ENCODE measurements at places on chromosomes 1 and 21.

GRCh38 chr1:239493811-239494414 lies 107.5 kb downstream of the CHRM3 start:
- no peak for DNase-seq

- DNase-seq: no peak
These were observed 144.3 kb upstream of the PRMT6 start for GRCh38 chr1:106912131-106912530.

GRCh38 chr1:14599183-14599791 lies 802 bp downstream of the KAZN start:
- peak; percentile 63 for DNase-seq

DNA sequence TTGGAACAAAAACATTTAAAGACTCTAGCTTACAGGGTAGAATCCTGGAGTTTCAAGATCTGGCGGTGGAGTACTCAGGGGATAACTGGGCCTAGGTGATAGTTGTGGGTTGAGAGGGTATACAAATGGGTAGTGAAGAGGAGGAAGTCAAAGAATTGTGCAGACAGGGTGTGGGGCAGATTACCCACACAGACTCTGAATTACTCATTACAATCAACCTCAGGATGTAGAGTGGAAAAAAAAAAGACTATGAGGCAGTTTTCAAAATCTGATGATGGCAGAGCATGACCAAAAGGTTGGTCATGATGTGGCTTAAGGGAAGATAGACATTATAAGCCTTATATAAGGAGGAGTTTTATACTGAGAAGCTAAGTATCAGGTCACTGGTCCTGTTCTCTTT lies 44.1 kb upstream of the GLIS1 start:
- DNase-seq: no peak

GRCh38 chr1:53616927-53617326 lies 122.0 kb downstream of the GLIS1 start:
- DNase-seq: no peak

- no peak for DNase-seq
These were observed 87.6 kb downstream of the CATSPERE start for GRCh38 chr1:244548558-244549115.

- DNase-seq: no peak
These were observed 82.9 kb downstream of the BEND5 start for GRCh38 chr1:48693674-48694320.

DNA sequence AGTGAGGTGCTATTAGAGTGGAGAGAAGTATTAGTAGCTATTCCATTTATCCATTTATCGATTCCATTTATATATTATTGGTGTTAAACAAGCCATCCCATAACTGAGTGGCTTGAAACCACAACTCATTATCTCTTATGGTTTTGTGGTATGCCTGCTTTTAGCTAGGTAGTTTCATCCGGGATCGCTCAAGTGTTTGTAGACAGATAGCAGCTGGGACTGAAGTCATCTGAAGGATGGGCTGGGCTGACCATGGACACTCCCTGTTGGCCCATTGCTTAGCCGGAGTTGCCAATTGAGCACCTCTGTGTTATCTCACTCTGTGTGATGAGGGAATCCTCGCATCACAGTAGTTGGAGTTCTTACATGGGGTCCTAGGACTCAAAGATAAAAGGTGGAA lies 622.5 kb downstream of the PLA2G4A start:
- DNase-seq: no peak

DNA sequence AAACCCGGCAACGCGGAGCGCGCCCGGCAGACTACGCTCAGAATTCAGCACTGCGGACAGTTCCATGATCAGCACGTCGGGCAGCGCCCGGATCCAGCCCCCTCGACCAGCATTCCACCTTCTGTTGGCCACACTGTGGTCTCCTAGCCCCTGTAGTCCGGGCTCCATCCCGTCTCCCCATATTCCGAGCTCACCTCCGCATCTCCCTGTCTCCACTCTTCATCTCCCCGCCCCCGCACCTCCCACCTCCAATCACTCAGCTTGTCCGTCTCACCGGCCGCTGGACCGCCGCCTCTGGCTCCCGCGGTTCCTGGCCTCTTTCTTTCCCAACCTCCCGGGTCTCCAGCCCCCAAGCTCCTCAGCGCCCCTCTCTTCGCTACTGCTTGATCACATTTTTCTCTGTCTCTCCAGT lies 500 bp downstream of the EPHA10 start:
- peak; percentile 94 for DNase-seq

DNA sequence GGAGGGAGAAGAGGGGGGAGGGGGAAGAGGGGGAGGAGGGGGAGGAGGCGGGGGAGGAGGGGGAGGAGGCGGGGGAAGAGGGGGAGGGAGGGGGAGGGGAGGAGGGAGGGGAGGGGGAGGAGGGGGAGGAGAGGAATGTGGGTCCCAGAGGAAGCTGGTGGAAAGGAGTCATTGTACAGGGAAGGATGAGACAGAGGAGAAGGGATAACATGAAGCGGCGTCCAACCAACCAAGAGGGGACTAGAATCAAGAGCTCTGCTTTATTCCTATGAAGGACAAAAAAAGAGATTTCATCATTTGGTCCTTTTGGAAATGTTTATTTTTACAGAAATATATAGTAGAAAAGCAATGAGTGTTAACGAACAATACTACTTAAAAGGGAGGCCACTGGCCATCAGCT lies 24.5 kb downstream of the COA6 start:
- no peak for DNase-seq

GRCh38 chr1:55490547-55490946 lies 275.4 kb upstream of the USP24 start:
- no peak for DNase-seq

DNA sequence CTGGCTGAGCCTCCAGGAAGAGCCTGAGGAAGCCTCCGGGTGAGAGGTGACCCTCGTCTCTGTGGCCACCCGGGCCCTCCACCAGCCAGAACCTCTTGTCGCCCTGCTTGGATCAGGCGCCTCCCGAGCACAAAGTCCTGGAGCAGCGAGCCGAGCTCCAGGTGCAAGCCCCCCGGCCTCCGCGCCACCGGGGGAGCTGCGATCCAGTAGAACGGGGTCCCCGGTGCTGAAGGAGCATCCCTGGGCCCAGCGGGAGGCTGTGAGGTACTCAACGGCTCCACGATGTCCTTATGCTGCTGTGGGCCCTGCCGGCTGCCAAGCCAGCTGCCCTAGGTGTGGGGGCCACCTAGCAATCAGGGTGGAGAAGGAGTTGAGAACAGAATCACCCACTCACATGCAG lies 102.8 kb downstream of the PRDM16 start:
- DNase-seq: no peak

GRCh38 chr1:29414086-29414485 lies 177.8 kb downstream of the PTPRU start:
- DNase-seq: no peak

DNA sequence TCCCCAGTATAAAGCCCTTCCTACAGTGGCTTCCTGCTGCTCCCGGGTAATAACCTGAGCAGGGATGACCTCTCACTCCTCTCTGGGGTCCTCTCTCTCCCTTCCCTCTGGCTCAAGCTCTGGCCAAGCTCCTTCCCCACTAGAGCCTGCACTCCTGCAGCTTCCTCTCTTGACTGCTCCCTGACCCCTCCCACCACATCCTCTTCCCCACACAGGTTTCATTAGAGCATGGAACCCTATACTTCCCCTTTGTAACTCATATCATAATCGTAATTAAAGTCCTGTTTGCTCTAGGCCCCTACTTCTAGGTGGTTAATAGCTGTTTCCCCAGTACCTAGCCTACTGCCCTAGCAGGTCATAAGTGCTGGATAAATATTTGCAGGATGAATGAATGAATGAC lies 146.2 kb downstream of the C1orf21 start:
- no peak for DNase-seq

DNA sequence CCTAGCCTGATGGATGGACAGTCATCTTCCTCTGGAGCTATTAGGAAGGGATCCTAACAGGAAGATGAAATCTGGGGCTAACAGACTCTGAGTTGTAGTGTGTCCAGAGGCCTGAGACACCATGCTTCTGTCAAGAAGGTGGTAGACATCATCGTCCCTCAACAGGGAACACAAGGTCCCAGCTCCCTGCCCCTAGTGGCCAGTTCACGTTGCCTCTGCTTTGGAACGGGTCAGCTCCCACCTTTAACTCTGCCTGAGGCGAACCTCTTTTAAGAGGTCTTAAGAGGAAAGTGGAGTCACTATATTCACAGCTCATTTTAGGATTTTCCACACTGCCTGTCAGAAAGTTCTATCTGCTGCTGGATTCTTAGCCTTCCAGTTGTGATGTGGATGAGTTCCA lies 28.3 kb downstream of the LRRC71 start:
- no peak for DNase-seq

DNA sequence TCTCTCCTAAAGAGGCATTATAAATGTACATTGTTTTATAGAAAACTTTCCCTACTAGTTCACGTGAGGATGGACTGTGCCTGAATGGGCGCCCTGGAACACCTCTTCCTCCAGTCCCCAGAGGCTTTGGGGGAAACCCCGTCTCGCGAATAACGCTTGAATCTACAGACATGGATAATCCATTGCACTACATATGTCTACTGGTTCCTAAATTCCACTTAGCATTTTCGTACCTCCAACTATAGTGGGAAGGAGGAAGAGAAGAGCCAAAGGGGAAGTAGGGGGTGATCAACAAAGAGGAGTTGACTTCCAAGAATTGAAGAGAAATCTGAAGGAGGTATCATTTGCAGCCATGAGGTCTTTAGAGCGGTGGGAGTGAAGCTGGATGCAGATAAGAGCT lies 11.1 kb downstream of the BARHL2 start:
- no peak for DNase-seq

- no peak for DNase-seq
These were observed 20.1 kb upstream of the CCDC17 start for GRCh38 chr1:45643978-45644377.
